Cortex of kidney (tissue), 1 donor: ENCODE measurements at places on chromosomes 13 and 19.

DNA sequence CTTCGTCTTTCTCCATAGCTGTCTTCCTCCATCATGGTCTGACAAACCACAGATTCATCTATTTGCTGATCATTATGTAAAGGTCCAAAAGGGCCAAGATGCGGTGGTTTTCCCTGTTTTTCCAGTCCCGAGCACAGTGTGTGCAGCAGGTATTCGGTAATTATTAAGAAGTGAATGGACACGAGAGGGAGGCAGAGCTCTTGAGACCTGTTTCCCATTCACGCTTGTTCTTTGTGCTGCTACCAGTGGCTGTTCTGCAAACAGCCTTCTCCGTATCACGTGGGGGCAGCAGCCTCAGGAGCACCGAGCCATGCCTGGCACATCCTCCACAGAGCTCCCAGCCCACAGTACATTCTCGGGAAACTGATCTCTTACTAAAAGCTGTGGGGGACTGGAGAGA, 50.3 kb downstream of the CCDC70 start:
- DNase-seq = no peak

DNA sequence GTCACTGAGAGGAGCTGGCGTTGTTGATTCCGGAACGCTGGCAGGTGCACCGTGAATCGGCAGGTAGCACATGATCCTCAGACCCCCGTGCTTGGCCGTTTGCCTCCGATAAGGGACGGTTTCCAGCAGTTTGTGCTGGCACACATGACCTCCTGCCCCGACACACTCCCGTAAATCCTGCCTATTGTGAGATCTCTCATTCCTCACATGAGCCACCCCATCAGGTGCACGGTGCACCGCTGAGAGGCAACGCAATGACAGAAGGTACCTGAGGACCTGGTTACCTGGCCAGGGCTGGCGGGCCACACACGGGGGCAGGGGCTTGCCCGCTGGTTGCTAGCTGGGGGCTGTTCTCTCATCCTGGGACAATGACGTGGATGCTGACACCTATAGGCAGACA, 2.1 kb upstream of the ADPRHL1 start:
- no peak for DNase-seq

GRCh38 chr13:113861433-113862030, 2.3 kb downstream of the GAS6 start:
- DNase-seq = no peak

GRCh38 chr13:29185926-29186325, 365.8 kb downstream of the MTUS2 start:
- DNase-seq = no peak

DNA sequence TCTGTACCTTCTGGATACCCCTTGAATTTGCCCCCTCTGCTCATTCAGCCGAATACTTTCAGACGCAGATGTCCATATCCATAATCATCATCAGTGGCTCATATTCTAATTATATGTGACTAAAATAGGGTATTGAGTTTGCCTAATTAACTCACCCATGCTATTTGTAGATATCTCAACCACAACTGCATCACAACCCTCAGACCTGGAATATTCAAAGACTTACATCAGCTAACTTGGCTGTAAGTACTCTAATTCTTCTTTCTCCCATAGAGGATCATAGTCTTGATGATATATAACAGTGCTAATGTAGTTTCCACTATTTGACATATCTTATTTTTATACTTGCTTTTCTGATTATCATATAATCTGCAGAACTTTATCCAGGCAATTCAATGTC, 35.8 kb downstream of the RXFP2 start:
- no peak for DNase-seq

GRCh38 chr13:107124730-107125129, 556.8 kb upstream of the ARGLU1 start:
- DNase-seq = no peak

DNA sequence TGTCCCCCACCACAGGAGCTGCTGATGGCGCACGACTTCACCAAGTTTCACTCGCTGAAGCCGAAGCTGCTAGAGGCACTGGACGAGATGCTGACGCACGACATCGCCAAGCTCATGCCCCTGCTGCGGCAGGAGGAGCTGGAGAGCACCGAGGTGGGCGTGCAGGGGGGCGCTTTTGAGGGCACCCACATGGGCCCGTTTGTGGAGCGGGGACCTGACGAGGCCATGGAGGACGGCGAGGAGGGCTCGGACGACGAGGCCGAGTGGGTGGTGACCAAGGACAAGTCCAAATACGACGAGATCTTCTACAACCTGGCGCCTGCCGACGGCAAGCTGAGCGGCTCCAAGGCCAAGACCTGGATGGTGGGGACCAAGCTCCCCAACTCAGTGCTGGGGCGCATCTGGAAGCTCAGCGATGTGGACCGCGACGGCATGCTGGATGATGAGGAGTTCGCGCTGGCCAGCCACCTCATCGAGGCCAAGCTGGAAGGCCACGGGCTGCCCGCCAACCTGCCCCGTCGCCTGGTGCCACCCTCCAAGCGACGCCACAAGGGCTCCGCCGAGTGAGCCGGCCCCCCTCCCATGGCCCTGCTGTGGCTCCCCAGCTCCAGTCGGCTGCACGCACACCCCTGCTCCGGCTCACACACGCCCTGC, 4.4 kb upstream of the NOP53 start:
- no peak for DNase-seq

DNA sequence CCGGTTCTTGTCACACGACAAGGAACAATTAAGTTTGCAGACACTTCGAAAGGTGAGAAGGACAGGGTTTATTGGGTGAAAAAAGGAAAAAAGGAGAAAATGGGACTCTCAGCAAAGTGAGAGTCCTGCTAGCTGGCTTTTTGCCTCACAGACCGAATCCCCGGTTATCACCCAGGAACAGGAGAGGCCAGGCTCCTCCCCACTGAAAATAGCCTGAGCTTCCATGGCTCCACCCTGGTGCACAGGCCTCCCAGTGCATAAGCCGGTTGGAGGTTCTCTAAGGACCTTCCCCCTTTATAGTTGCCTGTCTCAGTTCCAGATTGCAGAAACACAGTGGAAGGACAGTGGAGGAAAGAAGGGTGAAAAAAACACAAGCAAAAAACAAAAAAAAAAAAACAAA, 571.7 kb downstream of the KCTD12 start:
- DNase-seq = no peak

DNA sequence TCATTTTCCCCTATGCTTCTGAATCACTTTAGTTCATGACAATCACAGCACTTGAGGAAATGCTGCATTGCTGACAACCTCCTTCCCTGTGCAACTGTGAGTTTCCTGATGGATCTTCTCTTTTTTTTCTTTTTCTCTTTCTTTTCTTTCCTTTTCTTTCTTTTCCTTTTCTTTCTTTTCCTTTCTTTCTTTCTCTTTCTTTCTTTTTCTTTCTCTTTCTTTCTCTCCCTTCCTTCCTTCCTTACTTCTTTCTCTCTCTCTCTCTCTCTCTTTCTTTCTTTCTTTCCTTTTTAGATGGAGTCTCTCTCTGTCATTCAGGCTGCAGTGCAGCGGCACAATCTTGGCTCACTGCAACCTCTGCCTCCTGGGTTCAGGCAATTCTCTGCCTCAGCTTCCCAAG, 247.9 kb upstream of the HTR2A start:
- DNase-seq = no peak

DNA sequence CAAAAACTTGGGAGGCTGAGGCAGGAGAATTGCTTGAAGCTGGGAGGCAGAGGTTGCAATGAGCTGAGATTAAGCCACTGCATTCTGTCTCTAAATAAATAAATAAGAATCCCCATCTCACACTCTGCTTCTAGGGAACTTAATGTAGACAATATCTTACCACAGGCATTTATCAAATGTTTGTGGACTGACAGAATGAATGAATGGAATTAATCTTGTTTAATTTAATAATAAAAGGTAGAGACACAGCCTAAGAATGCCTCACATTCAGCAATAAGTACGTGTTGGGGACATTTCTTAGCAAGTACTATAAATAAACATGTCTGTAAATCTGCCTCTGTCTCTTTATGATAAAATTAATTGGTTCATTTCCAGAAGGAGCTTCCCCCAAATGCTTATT, 36.2 kb upstream of the RBM26 start:
- DNase-seq = no peak

- DNase-seq = no peak
Measured at GRCh38 chr19:497491-497868, 1.2 kb downstream of the MADCAM1 start.

DNA sequence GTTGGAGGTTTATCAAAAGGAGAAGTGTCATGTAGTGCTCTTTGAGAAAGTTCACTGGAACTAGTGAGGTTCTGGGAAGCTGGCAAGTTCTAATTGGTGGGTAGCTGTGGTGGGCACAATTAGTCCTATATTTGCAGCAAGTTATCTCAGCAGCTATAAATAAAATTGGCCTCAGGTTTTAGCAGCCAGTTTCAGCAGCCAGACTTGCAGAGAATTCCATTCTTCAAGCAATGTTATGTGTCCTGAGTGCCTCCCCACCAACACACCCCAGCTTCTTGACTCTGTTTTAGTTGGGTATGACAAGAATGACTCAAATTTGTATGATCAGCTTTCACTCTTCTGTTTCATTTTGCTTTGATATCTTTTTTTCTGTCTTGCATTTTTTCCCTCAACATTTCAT, 4.7 kb downstream of the IFT88 start:
- no peak for DNase-seq

DNA sequence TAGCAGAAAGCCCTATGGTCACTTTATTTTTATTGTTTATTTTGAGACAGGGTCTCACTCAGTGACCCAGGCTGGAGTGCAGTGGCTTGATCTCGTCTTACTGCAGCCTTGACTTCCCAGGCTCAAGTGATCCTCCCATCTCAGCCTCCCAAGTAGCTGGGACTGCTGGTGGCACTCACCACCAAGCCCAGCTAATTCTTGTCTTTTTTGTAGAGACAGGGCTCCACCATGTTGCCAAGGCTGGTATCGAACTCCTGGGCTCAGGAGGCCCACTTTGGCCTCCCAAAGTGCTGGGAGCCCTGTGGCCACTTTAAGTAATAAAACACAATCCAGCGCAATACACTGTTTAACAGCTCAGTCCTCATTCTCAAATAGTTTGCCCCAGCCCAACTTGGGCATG, 69.3 kb downstream of the NUFIP1 start:
- DNase-seq = no peak

GRCh38 chr13:36858290-36858689, 39.3 kb downstream of the RFXAP start:
- no peak for DNase-seq

GRCh38 chr19:7924241-7924640, 1.7 kb downstream of the CTXN1 start:
- DNase-seq = no peak

DNA sequence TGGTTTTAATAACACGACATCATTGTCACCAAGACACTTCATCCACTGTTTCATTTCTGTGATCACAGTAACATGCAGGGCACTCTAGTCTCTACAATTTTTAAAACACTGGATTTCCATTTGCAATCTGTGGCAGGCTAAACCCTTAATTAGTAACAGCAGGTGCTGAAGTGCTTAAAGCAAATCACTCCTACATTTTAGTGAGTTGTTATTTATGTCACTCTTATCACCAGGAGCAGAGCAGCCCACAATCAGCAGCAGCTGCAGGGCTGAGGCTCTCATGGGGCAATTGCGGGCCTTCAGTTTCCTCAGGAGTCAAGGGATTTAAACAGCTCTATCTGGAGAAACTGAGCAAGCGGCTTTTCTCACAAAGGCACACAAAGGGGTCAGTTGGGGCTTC, 1.6 kb downstream of the SOHLH2 start:
- DNase-seq = no peak

GRCh38 chr13:77329911-77330584, 3.2 kb upstream of the MYCBP2 start:
- no peak for DNase-seq

DNA sequence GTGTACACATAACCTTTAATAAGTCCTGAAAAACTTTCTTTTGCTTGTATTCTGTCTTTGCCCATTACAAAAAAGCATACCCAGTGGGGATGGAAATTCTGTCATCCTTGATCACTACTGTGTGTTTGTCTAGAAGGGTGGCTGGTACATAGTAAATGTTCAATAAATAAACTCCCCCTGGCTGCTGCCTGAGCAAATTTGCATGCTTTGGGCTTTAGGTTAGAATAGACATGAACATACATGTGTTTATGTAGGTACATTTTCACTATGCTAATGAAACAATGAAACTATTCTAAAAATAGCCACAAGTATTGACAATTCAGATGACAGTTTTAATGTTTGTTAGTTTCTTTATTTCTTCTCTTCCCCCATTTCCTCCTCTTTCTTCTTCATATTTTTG, 36.1 kb downstream of the TNFSF13B start:
- DNase-seq = no peak

DNA sequence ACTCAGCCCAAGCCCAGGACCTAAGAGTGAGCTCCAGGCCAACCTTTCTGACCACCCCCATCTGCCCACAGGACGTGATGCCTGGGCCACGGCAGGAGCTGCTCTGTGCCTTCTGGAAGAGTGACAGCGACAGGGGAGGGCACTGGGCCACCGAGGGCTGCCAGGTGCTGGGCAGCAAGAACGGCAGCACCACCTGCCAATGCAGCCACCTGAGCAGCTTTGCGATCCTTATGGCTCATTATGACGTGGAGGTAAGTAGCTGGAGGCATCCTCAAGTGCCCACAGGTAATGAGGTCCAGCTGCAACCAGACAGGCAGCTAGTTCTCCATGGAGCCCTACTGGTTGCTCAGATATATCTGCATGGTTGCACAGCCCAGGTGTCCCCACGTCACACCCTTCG, 14.8 kb downstream of the DDX39A start:
- no peak for DNase-seq

DNA sequence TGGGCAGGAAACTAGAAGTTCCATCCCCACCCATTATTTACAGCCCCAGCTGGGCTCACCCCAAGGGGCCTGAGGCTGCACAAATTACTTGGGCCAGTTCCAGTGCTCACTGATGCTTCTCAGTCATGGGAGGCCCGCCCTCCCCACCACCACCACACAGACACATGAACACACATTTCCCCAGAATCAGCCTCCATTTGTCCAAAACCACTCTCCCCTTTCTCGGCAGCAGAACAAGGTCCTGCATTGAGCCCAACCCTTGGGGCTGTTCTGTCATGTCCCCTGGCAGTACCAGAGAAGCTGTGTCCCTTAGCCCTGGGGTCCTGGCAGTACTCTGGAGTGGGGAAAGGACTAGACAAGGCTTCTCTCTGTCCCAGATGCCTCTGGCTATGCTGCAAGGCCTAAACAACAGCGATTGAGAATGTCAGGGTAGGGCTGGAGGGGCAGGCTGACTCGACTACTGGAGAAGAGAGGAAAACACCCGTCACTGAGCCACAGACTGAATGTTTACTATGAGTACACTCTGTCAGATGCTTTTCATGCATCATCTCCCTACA, 21.8 kb downstream of the SAMD4B start:
- no peak for DNase-seq

DNA sequence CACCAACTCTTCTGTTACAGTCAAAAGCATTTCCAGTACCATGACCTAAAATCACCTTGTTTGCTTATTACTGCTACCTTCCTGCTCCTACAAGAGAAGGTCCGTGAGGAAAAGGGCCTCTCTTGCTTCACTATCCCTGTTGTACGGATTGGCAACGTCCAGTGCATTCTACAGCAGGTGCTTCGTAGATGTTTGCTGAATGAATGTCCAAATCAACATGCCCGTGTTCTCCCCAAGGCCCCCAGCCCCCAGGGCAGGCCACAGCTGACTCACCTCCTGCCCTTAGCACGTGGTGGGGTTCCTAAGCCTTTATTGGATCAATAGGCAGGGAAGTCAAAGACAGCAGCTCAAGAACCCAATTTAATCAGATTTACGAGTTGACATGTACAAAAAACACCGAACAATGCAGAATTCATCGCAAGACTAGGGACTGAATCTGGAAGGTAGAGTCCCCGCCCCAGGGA, 5.5 kb upstream of the NAPA start:
- DNase-seq = no peak

- no peak for DNase-seq
Measured at GRCh38 chr19:6491802-6492592, 10.1 kb downstream of the TUBB4A start.

- no peak for DNase-seq
Measured at GRCh38 chr13:94305463-94305862, 174.0 kb downstream of the DCT start.
